Metanephros (tissue), 2 donors: ENCODE measurements at places on chromosomes 13 and 19. TPM values are rescaled to one million over a fixed set of nuclear protein-coding genes. Genes with fewer than 3 reads are reported as not detected.

Gene MTMR6
- 16.6 TPM for total RNA-seq

Gene CEACAM1
- total RNA-seq, result 14.2 TPM

Gene TJP3
- 18.3 TPM for total RNA-seq

Gene ERFL
- 0.12 TPM for total RNA-seq

Gene LIG1
- total RNA-seq, result 54.3 TPM

Gene CALR3
- total RNA-seq, result not detected

Gene TNFSF9
- 0.76 TPM for total RNA-seq

Gene HIPK4
- total RNA-seq, result 0.06 TPM

Gene PSG1
- total RNA-seq, result not detected

Gene KLF1
- total RNA-seq, result 7.1 TPM

Gene ZNF134
- 30.1 TPM for total RNA-seq

Gene TMEM38A
- 45.7 TPM for total RNA-seq

Gene TBXA2R
- 5.6 TPM for total RNA-seq

Gene KLK1
- 0.35 TPM for total RNA-seq

Gene SLC6A16
- total RNA-seq, result 3.2 TPM

Gene KLK4
- total RNA-seq, result not detected

Gene LAIR1
- 13.8 TPM for total RNA-seq

Gene SULT2A1
- 0.41 TPM for total RNA-seq

Gene TMEM221
- total RNA-seq, result 1.5 TPM

Gene CLIP3
- total RNA-seq, result 25.7 TPM

Gene FPR1
- total RNA-seq, result 13.1 TPM
